ENCODE measurements at places on chromosomes 4 and X.

DNA sequence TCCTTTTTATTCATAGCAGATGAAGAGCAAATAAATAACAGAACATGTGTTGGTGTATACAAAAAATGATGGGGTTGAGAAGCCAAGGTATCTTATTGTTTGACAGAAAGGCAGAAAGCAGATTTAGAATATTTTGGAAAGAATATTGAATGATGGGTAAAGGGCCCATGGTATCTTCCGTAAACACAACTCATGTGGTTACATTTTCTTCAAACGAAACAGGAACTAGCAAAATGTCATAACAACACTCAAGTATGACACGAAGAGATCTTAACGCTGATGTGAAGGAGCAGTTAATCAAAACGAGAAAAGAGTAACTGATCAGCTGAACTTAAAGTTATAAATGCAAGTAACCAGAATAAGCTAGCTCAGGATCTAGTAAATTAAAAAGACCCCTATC lies 195.7 kb upstream of the GK2 start:
- no peak overlapping the region for H3K27ac ChIP-seq
- H3K4me3 ChIP-seq: no peak overlapping the region
- peaks cover 13% of the 10 kb centered on the region for H3K27me3 ChIP-seq

DNA sequence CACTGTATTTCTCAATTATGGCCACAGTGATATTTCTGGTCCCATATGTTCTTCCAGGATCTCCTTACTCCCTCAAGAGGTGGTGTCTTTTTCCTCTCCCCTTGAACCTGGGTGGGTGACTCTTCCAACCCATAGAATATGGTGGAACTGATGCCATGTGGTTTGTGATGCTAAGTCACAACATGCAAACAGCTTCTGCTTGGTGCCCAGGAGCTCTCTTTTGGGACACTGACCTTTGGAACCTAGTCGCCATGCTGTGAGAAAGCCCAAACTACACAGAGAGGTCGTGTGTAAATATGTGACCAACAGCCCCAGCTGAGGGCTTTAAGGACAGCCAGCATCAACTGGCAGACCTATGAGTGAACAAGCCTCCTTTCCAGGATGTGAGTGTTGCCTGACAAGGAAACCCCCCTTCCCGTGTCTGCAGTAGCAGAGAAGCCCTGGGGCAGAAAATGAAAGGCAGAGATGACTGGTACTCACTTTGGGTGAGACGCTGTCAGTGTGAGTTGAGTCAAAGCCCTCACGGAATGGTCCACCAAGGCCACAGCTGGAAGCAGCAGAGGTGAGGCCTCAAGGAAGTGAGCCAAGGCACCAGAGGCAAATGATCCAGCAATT lies 223.4 kb downstream of the BCOR start:
- DNase-seq: no peak
- H3K27me3 ChIP-seq: no peaks in the 10 kb centered on the region
- peaks cover 12% of the 10 kb centered on the region for H3K4me1 ChIP-seq
- no peak overlapping the region for H3K27ac ChIP-seq
- H3K36me3 ChIP-seq: no peaks in the 10 kb centered on the region
- H3K4me3 ChIP-seq: no peak overlapping the region

DNA sequence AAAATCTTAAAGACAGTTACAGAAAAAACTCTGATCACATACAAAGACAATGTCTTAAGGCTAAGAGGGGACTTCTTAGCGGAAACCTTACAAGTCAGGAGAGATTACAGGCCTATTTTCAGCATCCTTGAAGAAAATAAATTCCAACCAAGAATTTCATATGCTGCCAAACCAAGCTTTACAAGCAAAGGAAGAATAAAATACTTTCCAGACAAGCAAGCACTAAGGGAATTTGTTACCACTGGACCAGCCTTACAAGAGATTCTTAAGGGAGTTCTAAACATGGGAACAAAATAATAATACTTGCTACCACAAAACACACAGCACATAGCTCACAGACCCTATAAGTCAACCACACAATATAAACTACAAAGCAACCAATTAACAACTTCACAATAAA lies 255.8 kb upstream of the ZFP42 start:
- no peaks in the 10 kb centered on the region for H3K36me3 ChIP-seq
- no peaks in the 10 kb centered on the region for H3K4me1 ChIP-seq
- DNase-seq: no peak
- H3K4me3 ChIP-seq: no peak overlapping the region

GRCh38 chr4:22593933-22594332 lies 78.1 kb upstream of the ADGRA3 start:
- no peak overlapping the region for H3K27ac ChIP-seq
- no peak for DNase-seq
- no peaks in the 10 kb centered on the region for H3K36me3 ChIP-seq
- H3K4me1 ChIP-seq: no peaks in the 10 kb centered on the region

DNA sequence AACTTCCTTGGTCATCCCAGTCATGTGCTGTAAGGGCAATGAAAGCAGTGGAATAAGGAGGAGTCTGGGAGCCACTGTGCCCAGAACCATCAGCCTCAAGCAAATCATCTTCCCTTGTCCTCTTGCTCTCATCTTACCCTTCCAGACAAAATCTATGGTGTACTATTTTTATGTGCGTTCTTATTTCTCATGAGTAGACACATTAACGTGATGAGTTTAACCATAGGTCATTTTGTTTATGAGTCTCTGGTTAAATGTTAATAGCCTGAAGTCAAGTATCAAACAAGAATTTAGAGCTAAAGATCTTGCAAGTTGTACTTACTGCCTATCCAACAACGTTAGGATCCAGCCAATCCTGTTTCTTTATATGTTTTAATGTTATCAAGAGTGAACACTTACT lies 495.3 kb downstream of the SPRY1 start:
- no peak overlapping the region for H3K4me3 ChIP-seq
- H3K27ac ChIP-seq: no peak overlapping the region
- no peak for DNase-seq
- H3K36me3 ChIP-seq: no peaks in the 10 kb centered on the region
- H3K27me3 ChIP-seq: no peaks in the 10 kb centered on the region
- H3K4me1 ChIP-seq: no peaks in the 10 kb centered on the region

- no peak overlapping the region for H3K4me3 ChIP-seq
- H3K36me3 ChIP-seq: no peaks in the 10 kb centered on the region
- no peak for DNase-seq
- 0 out of 2 replicates have a peak, but pooled peaks cover 2% of the 10 kb centered on the region for H3K27me3 ChIP-seq
- no peak overlapping the region for H3K27ac ChIP-seq
- H3K4me1 ChIP-seq: no peaks in the 10 kb centered on the region
Measured at GRCh38 chrX:111504941-111505340, 6.5 kb upstream of the SERTM2 start.

DNA sequence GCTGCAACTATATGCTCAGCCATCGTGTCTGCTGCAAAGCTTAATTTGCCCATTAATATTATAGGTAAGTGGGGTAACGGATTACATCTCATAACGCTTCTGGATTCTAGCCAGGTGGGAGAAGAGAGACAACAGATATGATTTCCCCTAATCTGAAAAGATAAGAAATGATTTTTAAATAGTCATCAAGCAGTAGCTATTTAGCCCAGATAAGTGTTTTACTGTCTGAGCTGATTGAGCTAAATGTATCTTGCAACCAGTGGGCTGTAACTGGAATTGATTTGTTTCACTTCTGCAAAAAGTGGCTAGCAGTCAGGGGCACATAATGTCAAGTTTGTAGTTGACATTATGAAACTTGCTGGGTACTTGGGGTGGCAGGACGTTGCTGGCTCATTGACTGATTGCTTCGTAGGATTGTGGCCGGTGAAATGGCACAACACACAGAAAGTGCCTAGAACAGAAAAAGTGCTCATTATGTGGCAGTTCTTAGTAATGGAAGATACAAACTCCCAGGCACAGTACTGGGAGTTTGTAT lies 18.5 kb downstream of the LAP3 start:
- no peak overlapping the region for H3K4me3 ChIP-seq
- no peak for DNase-seq
- no peaks in the 10 kb centered on the region for H3K27me3 ChIP-seq
- peaks cover 26% of the 10 kb centered on the region for H3K36me3 ChIP-seq
- H3K27ac ChIP-seq: no peak overlapping the region
- H3K4me1 ChIP-seq: no peaks in the 10 kb centered on the region

DNA sequence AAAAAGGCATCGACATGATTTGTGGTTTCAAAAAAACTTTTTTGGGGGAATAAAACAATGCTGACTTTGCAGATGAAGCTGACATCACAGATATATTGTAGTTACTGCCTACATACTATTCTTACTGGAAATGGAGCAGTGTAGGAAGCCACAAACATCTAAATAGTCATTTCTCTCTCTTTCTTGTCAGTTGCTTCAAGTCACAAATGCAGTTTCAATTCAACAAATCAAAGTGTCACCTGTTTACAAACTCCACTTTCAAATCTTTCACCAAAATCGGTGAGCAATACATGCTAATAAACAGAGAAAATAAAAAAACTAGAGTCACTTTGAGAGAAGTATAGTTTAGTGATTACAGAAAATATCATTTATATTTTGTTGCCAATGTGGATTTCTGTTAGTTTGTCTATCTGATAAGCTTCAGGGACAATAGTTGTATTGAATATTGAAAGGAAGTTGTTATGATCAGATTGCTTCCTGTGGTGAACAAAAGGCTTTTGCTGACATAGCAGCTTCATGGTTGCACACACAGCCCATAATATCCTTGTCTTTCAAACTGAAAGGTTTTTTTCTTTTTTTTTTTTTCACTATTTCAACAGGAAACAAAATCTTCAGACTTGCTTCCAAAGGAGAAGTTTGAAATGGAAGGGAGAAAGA lies 49.7 kb upstream of the PTPN13 start:
- H3K36me3 ChIP-seq: no peaks in the 10 kb centered on the region
- no peaks in the 10 kb centered on the region for H3K4me1 ChIP-seq
- H3K4me3 ChIP-seq: no peak overlapping the region

DNA sequence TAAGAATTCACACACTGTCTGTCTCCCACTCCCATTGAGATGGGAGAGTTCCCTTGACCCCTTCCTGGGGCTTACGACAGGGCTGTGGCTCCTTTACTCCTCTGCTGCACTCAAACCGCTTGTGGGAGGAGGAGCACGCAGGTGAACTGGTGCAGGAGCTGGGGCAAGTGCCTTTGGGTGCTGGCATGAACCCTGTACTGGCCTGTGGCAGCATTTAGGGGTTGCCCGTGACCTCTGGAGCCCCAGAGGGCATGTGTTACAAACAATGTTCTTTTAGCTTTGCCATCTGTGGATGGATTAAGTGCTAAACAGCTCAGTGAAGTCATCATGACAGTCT lies 21.8 kb upstream of the FTHL17 start:
- no peaks in the 10 kb centered on the region for H3K27me3 ChIP-seq
- H3K36me3 ChIP-seq: no peaks in the 10 kb centered on the region
- no peak overlapping the region for H3K27ac ChIP-seq
- DNase-seq: no peak
- no peaks in the 10 kb centered on the region for H3K4me1 ChIP-seq

DNA sequence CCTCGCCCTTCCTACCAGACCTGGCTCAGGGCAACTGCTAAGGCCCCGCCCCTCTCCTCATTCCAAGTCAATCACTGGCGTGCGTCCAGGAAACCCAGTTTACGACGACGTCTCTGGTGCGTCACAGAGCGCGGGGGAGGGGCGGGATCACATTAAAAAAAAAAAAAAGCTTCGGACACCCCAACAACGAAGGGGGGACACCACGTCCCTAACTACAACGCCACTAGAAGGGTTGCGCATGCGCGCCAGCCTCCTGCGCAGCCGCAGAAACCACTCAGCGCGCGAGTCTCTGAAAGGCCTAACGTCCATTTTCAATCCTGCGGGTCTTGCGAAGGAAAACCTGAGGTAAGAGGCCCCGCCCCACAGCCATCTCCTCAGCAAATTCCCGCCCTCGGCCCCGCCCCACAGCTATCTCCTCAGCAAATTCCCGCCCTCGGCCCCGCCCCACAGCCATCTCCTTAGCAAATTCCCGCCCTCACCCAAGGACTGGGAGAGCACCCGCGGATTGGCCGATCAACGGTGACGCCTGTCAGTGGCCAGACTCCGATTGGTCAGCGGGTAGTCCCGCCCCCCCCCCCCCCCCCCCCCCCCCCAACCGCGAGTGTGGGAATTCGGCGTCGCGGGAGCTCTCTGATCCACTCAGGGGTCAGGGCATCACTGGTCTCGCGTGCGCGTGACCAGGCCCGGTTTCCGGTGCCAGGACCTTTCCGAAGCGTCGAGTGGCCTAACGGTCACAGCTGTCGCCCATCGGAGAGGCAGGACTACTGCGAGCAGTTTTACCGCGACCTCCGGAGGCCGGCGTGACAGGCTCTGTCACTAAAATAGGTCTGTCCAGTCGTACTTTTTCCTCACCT lies at the start of gene SCML1:
SCML1 (plus strand) TSS at position 638 of the 854 bp plus-strand sequence. CDS start 6,694 bp downstream, outside the sequence.
- H3K27me3 ChIP-seq: no peaks in the 10 kb centered on the region
- H3K27ac ChIP-seq: peak within 1 kb of the TSS; percentile 45
- H3K36me3 ChIP-seq: no peaks in the 10 kb centered on the region
- peak; percentile 89 for DNase-seq

Measured in HCT116 (cell line).